ENCODE measurements at places on chromosomes 1 and 21.
A peak's percentile ranks its signal among the peaks of the same experiment; 100 is the strongest.

DNA sequence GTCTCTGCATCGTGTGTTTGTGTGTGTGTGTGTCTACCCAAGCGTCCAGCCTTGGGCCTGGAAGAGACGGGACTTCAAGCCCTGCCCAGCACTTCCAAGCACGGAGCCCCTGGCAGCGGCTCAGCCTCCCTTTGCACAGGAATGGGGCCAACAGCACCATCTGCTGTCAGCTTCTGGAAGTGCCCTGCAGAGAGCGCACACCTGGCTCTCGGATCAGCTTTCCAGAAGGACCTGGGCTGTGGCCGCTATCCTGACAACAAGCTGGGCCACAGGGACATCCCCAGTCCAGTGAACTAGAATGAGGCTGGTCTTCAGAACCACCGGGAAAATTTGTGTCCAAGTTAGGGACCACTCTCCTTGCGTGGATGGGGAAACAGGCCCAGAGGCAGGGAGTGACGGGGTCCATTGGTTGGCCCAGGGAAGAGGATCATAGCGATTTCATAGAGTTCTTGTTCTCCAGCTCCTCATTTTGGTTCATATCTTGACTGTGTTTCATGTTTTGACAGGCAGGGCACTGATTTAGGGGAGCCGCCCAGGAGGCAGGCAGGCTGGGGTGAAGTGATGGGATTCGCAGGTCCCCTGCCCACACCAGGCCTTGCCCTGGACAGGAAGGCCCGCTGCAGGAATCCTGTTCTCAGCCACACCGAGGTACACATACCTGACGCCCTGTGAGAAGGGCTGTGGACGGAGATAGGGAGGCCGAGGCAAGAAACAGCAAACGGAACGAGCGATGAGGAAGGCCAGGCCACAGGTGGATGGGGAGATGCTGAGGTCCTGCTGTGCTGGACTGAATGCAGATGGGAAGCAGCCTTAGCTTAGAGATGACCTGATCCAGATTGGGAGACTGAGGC, 38.4 kb downstream of the TAS1R2 start:
- DNase-seq = peak; percentile 50

DNA sequence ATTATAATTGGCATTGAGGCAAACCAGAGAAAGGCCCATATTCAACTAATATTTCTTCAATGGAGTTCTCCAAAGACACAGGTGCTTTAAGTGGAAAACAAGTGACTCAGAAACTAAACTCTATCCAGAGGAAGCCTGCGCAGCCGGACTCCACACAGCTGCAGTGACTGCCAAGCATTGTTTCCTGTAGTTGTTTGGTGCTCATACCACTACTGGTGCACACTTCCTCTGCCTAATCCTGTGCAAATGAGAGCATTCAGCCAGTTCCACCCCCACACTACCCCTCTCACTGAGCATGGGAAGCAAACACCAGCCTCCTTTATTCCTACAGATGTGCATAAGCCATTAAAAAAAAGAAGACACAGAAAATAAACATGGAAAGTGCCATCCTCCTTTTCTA, 102.9 kb downstream of the VAV3 start:
- DNase-seq = no peak

DNA sequence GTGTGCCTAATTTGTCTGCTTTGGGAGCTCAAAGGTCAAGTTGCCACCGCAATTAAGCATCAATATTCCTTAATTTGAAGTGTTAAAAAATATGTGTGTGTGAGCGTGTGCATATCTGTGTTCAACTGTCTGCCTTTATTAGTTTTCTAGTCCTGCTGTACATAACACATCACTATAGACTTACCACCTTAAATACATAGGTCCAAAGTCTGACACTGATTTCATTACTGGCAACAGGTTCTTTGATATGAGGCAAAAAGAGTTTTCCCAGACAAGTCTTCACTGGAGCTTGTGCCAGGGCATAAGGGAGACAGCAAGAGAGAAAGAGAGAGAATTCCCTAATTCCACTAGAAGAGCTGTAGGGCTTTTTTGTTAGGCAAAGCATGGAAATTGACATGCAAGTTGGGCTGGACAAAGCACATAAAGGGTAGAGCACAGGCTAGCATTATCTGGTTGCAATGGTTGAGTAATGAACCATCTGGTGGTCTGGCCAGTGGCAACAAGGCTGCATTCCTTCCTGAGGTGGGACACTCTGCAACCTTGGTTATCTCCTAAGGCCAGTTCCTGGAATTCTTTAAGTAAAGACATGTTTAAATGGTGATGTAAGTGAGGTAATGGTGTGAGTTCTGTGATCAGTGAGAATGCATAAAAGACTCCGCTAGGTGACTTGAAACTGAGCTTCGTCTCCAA, 457.2 kb upstream of the ADAMTS5 start:
- DNase-seq = no peak

- DNase-seq = peak; percentile 57
Observed at GRCh38 chr1:244354810-244355278, 96.9 kb downstream of the ADSS2 start.

GRCh38 chr1:66300280-66300971, 233.5 kb upstream of the SGIP1 start:
- no peak for DNase-seq

DNA sequence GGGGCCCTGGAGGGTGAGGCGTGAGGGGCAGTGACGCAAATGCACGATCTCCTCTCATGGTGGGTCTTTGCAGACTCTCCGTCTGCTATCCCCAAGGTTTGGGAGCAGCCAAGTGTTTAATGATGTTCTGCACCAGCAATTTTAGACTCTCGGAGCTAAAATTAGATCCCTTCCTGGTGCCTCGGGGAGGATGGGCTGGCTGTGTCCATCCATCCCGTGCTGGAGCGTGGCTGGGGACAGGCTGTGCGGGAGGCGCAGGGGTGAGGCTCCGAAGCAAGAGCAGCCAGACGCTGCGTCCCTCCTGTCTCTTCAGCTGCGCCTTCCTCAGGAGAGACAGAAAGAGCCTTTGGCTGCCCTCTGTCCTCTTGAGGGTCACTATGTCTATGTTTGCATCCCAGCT, 387.6 kb downstream of the CAMTA1 start:
- no peak for DNase-seq

GRCh38 chr1:177969825-177970371, at the start of gene SEC16B:
Gene SEC16B (minus strand): TSS chr1:177970058. CDS start chr1:177967981, 2,077 bp downstream.
- no peak for DNase-seq
